ENCODE measurements at places on chromosomes 1 and 21.
A peak's percentile ranks its signal among the peaks of the same experiment; 100 is the strongest.

DNA sequence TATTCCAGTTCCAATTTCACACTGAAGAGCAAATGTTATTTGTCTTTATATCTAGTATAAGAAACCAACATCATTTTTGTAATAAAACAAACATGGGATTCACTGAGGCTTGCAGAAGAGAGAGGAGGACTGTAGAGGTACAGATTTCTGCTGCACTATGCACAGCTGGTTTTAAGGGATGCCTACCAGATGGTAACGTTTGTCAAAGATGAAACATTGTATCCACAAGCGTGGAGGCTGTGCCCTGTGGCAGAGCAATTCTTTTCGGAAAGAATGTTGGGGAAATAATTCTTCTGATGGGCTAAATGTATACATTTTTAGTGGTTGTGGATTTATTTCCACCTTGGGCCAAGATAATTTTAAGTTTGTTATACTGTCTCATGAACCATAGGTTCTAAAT is 272.4 kb downstream of the DUSP10 start:
- DNase-seq: no peak

DNA sequence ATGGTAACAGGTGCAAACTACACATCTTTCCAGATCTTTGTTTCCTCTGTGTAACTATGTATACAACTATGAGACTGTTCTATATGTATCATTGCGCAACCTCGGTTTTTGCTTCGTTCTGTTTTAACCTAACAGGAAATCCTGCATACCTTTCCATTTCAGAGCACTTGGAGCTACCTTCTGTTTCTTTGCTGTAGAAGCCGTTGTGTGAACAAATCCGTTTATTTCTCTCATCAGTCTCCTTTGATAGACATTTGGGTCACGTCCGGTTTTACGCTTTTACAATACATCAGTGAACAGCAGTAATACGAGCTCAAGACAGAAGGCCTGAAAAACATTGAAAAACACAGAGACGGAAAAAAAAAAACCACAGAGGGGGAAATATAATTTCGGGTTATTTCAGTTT is 10.5 kb downstream of the ATP5IF1 start:
- DNase-seq: peak; percentile 39

DNA sequence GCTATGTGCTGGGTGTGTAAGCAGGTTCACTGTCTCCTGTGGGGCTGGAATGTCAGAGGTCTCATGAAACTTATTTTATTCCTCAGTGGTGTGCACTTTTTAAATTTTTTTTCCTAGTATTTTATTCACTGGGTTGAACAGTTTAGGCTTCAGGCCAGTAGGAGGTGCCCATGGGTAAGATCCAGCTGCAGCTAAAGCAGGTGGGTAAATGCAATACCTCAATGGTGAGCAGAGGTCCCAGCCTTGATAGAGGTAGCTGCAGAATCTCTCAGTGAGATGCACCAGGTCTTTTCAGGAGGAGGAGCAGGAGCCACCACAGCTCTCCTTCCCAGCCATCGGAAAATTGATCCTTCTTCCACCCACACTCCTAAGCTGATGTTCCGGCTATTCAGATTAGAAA is 12.6 kb upstream of the OR6N2 start:
- peak; percentile 55 for DNase-seq

GRCh38 chr1:220726634-220727033 is 21.5 kb upstream of the MTARC2 start:
- DNase-seq: no peak

- DNase-seq: no peak
Observed at GRCh38 chr1:23369335-23370013, at the start of gene ZNF436. Gene ZNF436 (minus strand): TSS chr1:23369836. CDS start chr1:23368005, 1,831 bp downstream.

GRCh38 chr1:92994105-92994712 is 32.9 kb upstream of the DIPK1A start:
- DNase-seq: peak; percentile 68

DNA sequence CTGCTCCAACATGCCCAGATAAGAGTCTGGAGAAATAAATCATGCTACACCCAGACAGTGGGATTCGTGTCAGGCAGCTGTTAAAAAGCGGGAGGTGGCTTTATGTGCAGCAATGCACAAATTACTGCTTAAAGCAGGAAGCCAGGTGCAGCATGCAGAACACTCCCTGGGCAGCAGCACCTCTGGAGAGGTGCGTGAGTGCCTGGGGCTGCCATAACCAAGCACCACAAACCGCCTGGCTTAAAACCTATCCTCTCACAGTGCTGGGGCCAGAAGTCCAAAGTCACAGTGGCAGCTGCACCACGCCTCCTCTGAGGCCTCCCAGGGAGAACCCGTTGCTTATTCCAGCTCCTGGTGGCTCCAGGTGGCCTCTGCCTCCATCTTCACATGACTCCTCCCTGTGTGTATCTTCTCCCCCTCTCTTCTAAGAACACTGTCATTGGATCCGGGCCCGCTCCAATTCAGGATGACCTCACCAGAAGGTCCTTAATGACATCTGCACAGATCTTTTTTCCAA is 115.6 kb downstream of the SIK1 start:
- DNase-seq: no peak

GRCh38 chr1:220226752-220227151 is 45.5 kb downstream of the RAB3GAP2 start:
- DNase-seq: no peak

DNA sequence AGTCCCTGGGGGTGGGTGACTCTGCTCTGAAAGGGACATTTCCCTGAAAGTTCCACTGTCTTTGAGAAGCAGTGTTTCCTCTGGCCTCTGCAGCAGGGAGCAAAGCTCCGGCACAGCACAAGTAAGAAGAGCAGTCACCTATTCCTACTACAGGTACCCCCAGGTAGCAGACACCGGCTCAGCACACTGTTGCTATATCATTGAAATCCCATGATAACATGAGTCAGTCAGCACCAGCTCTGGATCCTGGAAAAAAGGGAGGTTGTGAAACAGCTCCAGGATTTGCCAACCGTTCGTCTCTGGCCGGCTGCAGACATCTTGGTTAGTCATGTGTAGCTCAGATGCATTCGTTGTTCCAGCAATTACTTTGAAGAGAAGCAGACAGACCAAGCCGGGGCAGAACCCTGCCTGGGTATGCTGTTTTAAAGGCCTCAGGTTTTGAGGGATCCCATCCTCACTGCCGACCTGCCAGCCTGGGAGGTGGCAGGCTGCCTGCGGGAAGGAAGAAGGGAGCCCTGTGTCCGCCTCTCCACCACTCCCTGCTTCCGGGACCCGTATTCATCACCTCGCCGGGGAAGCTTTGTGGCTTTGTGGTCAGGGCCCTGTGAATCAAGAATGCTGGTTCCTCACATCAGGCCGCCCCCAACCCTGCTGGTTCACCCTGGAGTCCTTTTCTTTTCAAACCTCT is 139.2 kb downstream of the CLIC6 start:
- peak; percentile 61 for DNase-seq

GRCh38 chr1:163346326-163346870 is 24.6 kb downstream of the NUF2 start:
- DNase-seq: no peak

DNA sequence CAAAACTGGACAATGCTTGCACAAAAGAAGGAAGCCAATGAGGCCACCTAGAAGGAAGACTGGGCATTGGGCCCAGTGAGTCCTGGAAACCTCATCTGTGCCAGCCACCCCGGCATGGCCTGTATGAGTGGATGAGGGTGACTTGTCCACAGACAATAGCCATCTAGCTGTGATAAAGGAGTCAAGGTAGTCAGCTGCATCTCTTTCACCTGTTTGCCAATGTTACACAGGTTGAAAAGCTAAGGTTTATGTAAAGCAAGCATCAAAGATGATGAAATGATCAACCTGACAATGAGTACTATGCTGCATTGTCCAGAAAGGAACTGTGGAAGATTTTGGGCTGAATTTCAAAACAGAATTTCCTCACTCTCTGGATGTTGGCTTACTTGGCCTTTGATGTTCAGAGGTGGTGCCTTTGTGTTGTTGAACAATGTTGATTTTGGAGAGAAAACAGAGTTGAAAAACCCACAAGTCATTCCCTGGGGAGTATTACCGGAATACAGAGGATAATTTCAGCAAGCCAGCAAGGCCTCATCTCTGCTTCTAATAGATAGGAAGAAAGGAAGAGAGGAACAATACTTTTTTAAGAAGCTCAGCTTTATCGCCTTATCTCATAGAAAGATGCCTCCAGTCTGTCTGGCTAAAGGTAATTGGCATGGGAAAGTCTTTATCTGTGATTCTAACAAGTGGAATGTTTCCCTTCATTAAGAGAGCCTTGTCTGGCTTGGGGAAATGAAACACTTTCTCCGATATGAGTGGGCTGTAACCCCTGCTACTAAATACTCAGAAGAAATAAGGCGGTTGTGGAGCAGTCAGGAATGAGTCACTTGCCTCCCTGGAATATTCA is 11.4 kb upstream of the SELE start:
- no peak for DNase-seq

DNA sequence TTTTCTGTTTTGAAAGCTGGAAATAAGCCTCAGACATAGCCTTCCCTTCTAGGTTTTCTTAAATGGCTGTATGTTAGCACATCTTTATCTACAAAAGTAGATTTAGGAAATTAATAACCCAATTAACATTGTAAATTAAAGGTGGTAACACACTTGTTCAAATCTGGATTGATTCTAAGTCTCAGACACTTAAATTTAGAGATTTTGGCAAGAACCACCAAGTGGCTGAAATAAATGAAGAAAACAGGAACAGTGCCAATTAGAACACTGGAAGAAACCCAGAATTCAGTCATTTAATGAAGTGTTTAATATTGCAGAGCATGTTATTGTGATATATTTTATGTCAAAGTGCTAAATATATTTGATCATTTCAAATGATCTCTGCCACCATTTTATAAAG is 628.2 kb downstream of the USP25 start:
- no peak for DNase-seq

GRCh38 chr1:52142220-52143183 is 613 bp downstream of the ZFYVE9 start:
- peak; percentile 46 for DNase-seq

GRCh38 chr1:40567825-40568224 is 36.4 kb downstream of the ZNF684 start:
- no peak for DNase-seq

- DNase-seq: no peak
Observed at GRCh38 chr1:115545791-115546733, 95.7 kb upstream of the VANGL1 start.

- no peak for DNase-seq
Observed at GRCh38 chr1:60035921-60036320, 37.6 kb downstream of the C1orf87 start.

GRCh38 chr1:31523769-31524168 is 52.5 kb upstream of the TINAGL1 start:
- DNase-seq: peak; percentile 87

GRCh38 chr1:28172713-28173150 is 3.8 kb downstream of the PTAFR start:
- DNase-seq: peak; percentile 85

DNA sequence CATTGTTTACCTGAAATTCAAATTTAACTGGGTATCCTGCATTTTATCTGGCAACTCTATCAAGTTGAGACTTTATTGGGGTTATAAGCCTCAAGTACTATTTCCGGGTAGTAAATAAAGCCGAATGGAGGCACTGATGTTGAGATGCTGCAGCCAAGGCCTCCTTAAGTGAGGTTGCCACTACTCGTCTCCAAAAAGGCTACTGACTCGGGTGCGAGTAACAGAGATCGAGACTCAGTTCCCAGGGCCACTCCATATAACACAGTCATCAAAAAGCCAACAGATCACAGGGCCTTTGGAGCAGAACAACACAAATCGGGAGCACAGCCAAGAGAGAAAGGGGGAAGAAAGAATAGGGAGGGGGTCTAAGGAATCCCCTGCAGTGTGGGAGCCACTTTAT is 524 bp downstream of the COPA start:
- no peak for DNase-seq

DNA sequence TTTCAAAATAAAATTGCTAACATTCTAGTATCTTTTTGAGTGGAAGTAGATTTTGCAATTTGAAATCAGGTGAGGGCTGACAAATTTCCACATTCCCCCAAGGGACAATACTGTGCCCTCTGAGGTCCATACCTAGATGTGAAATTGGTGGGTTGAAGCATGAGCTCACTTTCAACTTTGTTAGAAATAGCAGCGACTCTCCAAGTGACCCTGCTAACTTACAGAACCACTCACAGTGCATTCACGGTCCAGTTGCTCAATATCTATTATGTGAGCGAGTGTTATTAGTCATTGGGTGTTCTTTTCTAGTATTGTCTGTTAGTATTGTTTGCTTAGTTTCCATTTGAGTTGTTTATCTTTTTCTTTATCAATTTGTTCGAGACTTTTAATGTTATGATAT is 53.6 kb upstream of the ASB17 start:
- DNase-seq: no peak

- no peak for DNase-seq
Observed at GRCh38 chr1:106907795-106908194, 148.7 kb upstream of the PRMT6 start.

- DNase-seq: no peak
Observed at GRCh38 chr1:52057876-52058415, 1.9 kb downstream of the BTF3L4 start.

- no peak for DNase-seq
Observed at GRCh38 chr1:44228218-44228617, 14.9 kb downstream of the DMAP1 start.

DNA sequence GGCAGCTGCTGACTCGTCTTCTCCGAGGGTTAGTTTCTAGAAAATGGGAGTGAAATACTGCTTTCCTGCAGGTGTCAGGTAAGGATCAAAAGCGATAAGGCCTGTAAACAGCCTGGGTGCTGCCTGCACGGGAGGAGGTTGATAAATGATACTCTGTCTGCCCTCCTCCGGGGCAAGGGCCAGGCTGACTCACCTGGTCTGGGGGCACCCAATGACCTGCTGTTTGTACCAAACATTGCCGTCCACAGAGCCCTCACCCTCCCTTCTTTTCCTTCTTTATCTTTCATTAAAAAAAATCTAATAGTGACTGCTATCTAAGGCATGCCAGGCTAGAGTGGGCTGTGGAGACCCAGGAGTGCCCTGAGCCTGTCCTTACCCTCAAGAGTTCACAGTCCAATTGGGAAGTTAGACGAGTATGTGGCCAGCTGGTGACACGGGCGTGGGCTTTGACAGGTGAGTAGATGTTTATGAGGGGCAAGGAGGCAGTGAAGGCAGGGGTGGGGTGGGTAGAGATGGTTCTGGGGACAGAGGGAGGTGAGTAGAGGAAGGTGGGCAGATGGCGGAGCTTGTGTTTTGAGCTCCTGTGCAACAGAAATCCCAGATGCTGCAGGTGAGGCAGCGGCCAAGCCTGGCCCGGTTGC is 16.2 kb downstream of the EDN2 start:
- DNase-seq: no peak

DNA sequence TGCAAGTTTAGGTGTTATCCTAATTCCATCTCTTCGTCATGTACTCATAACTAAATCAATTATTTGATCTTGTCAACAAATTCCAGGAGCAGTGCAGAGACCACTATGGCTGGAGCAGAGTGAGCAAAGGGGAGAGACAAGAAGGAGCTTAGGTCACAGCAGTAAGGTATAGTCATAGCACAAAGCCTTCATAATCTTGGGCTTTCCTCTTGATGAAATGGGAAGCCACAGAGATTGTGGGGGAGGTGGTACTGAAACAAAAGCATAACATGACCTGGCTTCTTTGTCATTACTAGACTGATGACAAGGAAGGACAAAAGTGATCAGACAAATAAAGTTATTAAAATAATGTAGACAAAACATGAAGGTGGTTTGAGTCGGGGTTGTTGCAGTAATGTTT is 60.1 kb upstream of the PTGS2 start:
- no peak for DNase-seq

All from HL-60 (cell line).